ENCODE measurements at places on chromosomes 13 and 19. TPM values are rescaled to one million over a fixed set of nuclear protein-coding genes. Genes with fewer than 3 reads are reported as not detected.

Gene MCEMP1
- total RNA-seq = 2.4 TPM

Gene ZNF69
- 26.1 TPM for total RNA-seq

Gene CD33
- total RNA-seq = 6.3 TPM

Gene GNA15
- 8.5 TPM for total RNA-seq

Gene PPFIA3
- 3.4 TPM for total RNA-seq

Gene BRCA2
- total RNA-seq = 1.3 TPM

Gene FPR1
- total RNA-seq = 6.0 TPM

Gene CBARP
- total RNA-seq = 0.98 TPM

Gene ZNF610
- total RNA-seq = 2.6 TPM

Gene KLK8
- total RNA-seq = not detected

Gene F2RL3
- 0.32 TPM for total RNA-seq

Gene RASAL3
- 3.4 TPM for total RNA-seq

Gene KLK15
- total RNA-seq = not detected

Gene CALR3
- not detected for total RNA-seq

Gene ASF1B
- total RNA-seq = 1.6 TPM

Gene PTGIR
- 0.29 TPM for total RNA-seq

Gene SIGLECL1
- total RNA-seq = not detected
